ENCODE measurements at places on chromosomes 7 and 10. TPM values are rescaled to one million over a fixed set of nuclear protein-coding genes. Genes with fewer than 3 reads are reported as not detected.
A peak's percentile ranks its signal among the peaks of the same experiment; 100 is the strongest.

- no peak overlapping the region for H3K4me3 ChIP-seq
- H3K36me3 ChIP-seq: no peaks in the 10 kb centered on the region
- H3K27me3 ChIP-seq: no peaks in the 10 kb centered on the region
- no peak overlapping the region for H3K27ac ChIP-seq
Measured at GRCh38 chr7:153504288-153505075, 547.7 kb upstream of the DPP6 start.

Gene CRPPA
- total RNA-seq: 2.9 TPM

- peaks cover 7% of the 10 kb centered on the region for H3K36me3 ChIP-seq
- DNase-seq: no peak
- H3K4me3 ChIP-seq: no peak overlapping the region
- no peak overlapping the region for H3K27ac ChIP-seq
- no peaks in the 10 kb centered on the region for H3K27me3 ChIP-seq
Measured at GRCh38 chr7:11540271-11540761, 291.7 kb downstream of the THSD7A start.

Gene GBX1
- 0.41 TPM for total RNA-seq

DNA sequence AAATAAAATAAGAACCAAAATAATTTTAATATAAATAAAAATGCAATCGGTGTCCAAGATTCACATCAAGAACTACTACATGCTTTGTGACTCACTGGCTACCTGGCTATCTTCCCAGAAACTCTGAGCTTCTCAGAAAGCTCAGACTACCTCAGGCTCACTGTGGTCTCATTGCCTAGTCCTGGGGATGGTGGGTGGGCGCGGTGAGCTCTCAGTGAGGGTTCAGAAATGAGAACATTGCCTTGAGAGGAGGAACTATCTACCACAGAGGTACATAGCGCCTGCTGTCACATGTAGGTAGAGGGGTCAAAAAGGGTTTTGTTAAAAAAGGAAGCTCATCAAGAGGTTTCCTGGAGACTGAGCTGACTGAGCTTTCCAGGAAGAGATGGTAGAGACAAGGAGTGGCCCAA, 108.0 kb downstream of the WDFY4 start:
- H3K27ac ChIP-seq: no peak overlapping the region
- no peak overlapping the region for H3K4me3 ChIP-seq
- H3K36me3 ChIP-seq: no peaks in the 10 kb centered on the region
- no peak for DNase-seq

DNA sequence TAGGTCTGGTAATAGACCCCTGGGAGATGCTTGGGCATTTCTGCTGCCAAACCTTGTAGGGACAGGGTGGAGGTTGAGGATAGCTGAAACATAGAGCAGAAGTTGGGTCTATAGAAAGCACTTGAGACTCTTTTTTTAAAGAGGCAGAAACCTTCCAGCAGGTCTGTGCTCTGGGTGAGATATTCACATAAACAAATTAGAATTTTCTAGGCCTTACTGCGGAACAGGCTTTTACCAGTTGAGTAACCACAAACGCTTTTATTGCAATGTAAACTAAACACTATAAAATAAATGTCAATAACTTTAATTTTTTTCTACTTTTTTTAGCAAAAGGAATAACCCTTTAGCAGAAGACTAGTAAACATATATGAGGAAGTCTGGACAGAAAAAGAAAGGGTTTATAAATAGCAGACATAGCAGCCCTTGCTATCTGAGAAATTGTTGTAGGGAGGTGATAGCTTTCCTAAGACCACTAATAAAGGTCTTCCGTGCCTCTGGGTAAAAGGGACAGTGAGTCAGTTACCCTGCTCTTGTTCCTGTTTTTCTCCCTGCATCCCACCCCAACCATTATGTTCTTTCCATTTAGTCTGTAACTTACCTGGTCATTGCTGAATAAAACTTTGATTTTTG, 38.7 kb downstream of the CACNB2 start:
- peaks cover 6% of the 10 kb centered on the region for H3K27me3 ChIP-seq
- no peak overlapping the region for H3K27ac ChIP-seq
- peaks cover 10% of the 10 kb centered on the region for H3K4me1 ChIP-seq
- H3K36me3 ChIP-seq: no peaks in the 10 kb centered on the region

GRCh38 chr10:116891208-116891607, 41.9 kb downstream of the ENO4 start:
- no peak for DNase-seq
- H3K27ac ChIP-seq: no peak overlapping the region
- H3K27me3 ChIP-seq: no peaks in the 10 kb centered on the region
- peaks cover 46% of the 10 kb centered on the region for H3K4me1 ChIP-seq
- no peaks in the 10 kb centered on the region for H3K36me3 ChIP-seq

- H3K4me3 ChIP-seq: no peak overlapping the region
- H3K4me1 ChIP-seq: peaks cover 7% of the 10 kb centered on the region
- H3K36me3 ChIP-seq: no peaks in the 10 kb centered on the region
- no peak overlapping the region for H3K27ac ChIP-seq
- H3K27me3 ChIP-seq: peaks cover 81% of the 10 kb centered on the region
Measured at GRCh38 chr10:10892290-10892875, 125.3 kb upstream of the CELF2 start.

- no peak overlapping the region for H3K27ac ChIP-seq
- peaks cover 57% of the 10 kb centered on the region for H3K4me1 ChIP-seq
- H3K4me3 ChIP-seq: no peak overlapping the region
- H3K27me3 ChIP-seq: no peaks in the 10 kb centered on the region
- peaks cover 12% of the 10 kb centered on the region for H3K36me3 ChIP-seq
Measured at GRCh38 chr7:92699560-92699959, 109.4 kb upstream of the FAM133B start.

Gene PSPH
- 28.6 TPM for total RNA-seq

Gene AKR1C8
- 1.00 TPM for total RNA-seq

DNA sequence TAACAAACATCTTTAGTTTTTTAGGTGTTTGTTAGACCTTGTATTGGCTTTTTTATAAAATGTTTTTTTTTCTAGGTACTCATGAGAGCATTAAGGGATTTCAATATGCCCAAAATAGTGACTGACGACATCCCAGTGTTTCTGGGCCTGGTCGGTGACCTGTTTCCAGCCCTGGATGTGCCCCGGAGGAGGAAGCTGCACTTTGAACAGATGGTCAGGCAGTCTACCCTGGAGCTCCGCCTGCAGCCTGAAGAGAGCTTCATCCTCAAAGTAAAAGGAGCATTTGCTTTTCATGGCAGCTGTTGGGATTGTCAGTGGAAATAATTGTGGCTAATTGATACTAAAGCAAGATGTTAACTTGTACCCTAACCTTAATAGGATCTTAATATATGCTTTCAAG, 161.5 kb downstream of the DNAH11 start:
- H3K36me3 ChIP-seq: no peaks in the 10 kb centered on the region
- DNase-seq: no peak
- no peaks in the 10 kb centered on the region for H3K27me3 ChIP-seq
- H3K27ac ChIP-seq: no peak overlapping the region

Gene WDFY4
- 0.05 TPM for total RNA-seq

DNA sequence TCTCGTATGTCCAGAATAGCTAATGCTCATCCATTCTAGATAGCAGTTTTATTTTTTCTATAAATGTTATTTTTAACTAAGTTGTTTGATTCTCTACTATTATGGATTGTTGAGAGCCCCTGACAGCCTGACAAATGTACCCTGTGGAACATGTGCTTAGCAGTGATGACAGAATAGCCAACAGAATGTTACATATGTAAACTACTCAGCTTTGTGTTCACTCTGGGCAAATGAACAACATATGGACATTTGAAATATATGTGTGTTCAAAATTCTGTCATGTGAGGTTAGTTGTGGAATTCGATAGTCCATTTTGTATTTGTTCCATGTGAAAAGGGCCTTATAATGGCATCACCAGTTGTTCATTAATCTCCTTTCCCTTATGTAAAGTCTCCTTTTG, 199.7 kb downstream of the EXOC4 start:
- no peaks in the 10 kb centered on the region for H3K36me3 ChIP-seq
- no peak for DNase-seq
- H3K4me1 ChIP-seq: no peaks in the 10 kb centered on the region
- H3K27me3 ChIP-seq: peaks cover under 1% of the 10 kb centered on the region
- H3K27ac ChIP-seq: no peak overlapping the region
- H3K4me3 ChIP-seq: no peak overlapping the region

DNA sequence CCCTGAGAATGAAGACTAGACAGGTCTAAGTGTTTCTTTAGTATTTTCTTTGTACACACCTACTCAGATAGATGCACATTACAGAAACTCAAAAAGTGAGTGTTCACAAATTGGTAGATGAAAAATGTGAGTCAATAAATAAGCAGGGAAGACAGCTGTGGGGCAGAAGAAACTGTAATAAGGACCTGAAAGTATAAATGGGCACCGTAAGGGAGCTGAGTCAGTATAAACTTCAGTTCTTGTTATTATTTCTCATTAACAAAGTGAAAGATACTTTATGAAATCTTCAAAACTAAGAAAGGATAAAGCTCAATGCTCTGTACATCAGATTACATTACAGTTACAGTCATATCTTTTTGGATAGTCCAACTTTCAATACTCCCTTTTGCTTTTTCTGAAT, 2.5 kb downstream of the MTPN start:
- no peaks in the 10 kb centered on the region for H3K27me3 ChIP-seq
- no peak for DNase-seq
- no peaks in the 10 kb centered on the region for H3K36me3 ChIP-seq
- H3K4me1 ChIP-seq: peaks cover 21% of the 10 kb centered on the region

DNA sequence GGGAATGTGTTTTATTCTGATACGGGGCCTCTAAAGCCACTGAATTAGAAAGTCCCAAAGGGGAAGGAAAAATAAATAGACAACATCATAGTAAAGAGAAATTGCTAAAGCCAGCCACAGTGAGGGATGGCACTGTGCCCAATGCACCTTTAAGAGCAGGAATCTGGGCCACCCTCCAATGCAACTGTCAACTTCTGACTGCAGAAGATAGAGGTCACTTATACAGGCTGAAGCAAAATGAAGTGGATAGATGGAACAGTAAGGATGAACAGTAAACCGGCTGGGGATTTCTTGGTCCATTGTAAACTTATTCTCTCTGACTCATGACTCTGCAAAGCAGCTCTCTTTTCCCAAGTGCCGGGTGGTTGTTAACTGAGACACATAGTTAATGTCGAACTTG, 54.0 kb upstream of the KCNIP2 start:
- H3K27me3 ChIP-seq: no peaks in the 10 kb centered on the region
- no peak for DNase-seq
- no peaks in the 10 kb centered on the region for H3K36me3 ChIP-seq
- H3K4me1 ChIP-seq: peaks cover 17% of the 10 kb centered on the region
- no peak overlapping the region for H3K27ac ChIP-seq

DNA sequence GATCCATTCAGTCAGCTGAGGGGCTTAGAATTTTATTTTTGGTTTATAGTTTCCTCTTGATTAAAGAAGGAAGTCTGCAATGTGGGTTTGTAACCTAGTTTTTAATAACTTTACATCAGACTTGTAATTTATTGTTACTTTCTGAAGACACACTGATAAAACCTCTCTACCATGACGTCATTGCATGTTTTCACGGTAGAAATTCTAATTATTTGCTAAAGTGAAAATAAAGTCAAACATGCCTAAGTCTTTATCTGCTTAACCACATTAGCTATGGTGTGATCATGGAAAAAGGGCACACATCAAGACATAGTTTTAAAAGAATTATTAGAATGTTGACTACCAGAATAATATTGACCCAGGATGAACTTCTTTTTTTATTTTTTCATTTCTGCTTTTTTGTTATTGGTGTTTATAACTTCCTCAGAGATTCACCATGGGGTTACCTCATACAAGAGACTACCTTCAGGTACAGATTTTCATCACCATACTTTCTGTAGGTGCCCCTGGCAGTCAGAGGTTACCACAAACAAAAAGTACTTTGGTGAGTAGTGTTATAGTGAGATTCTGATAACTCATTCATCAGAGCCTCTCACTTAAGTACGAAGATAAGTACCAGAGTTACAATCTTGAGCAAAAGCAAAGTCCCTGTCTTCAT, 7.0 kb upstream of the PANK1 start:
- no peaks in the 10 kb centered on the region for H3K4me1 ChIP-seq
- H3K36me3 ChIP-seq: no peaks in the 10 kb centered on the region
- no peak overlapping the region for H3K27ac ChIP-seq
- no peak overlapping the region for H3K4me3 ChIP-seq

- H3K4me1 ChIP-seq: peaks cover 24% of the 10 kb centered on the region
- DNase-seq: no peak
- H3K27me3 ChIP-seq: no peaks in the 10 kb centered on the region
- peak overlapping the region; percentile 93 for H3K27ac ChIP-seq
Measured at GRCh38 chr7:134899729-134900128, 86.6 kb upstream of the AGBL3 start.

GRCh38 chr7:18330548-18330947, 165.0 kb upstream of the HDAC9 start:
- no peak overlapping the region for H3K27ac ChIP-seq
- no peaks in the 10 kb centered on the region for H3K4me1 ChIP-seq
- no peak overlapping the region for H3K4me3 ChIP-seq
- H3K36me3 ChIP-seq: no peaks in the 10 kb centered on the region
- no peak for DNase-seq

Gene FAM25C
- total RNA-seq: not detected

GRCh38 chr7:151236406-151236805, 4.1 kb downstream of the CHPF2 start:
- no peak overlapping the region for H3K27ac ChIP-seq
- H3K4me3 ChIP-seq: no peak overlapping the region
- no peak for DNase-seq
- H3K27me3 ChIP-seq: no peaks in the 10 kb centered on the region

All from type B pancreatic cell (in vitro differentiated cells).